ENCODE measurements at places on chromosomes 6 and 20.

- DNase-seq: peak; percentile 45
Measured at GRCh38 chr20:478949-479429, 16.7 kb upstream of the TBC1D20 start.

DNA sequence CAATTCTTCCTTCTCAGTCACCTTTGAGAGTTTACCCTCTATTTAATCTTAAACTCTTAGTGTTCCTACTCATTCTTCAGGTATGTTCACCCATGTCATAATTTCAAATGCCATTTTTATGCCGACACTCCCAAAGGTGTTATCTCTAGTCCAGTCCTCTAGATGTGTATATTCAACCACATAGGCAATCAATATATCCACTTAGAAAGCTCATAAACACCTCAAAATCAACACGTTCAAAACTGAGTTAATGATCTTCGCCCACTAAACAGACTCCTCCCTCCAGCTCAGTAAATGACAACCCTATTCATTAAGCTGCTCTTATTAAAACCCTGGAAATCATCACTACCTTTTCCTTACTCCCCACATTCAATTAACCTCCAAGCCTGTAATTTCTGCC, 6.4 kb downstream of the OSTM1 start:
- DNase-seq: no peak

GRCh38 chr6:84539122-84539856, 225.1 kb downstream of the TBX18 start:
- no peak for DNase-seq

GRCh38 chr6:71375676-71376075, 87.1 kb downstream of the OGFRL1 start:
- no peak for DNase-seq

DNA sequence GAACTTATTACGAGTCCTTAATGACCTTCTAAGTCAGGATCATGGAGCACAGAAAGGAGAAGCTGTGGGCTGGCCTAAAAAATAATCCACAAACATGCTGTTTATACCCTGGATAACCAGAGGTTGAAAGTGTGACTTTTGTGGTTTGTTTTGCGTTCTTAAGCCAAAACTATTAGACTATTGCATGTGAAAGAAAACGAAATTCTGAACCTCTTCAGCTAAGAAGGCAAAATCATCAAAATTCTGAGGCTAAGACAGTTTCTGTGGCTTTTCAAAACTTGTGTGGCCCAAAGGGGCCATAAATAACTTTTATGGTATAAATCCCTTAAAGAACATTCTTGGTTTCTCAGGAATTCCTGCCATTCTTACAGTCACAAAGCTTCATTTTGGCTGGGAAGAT, 251.0 kb downstream of the UST start:
- DNase-seq: peak; percentile 90

GRCh38 chr20:34260208-34260942, 19.2 kb downstream of the ASIP start:
- peak; percentile 18 for DNase-seq

DNA sequence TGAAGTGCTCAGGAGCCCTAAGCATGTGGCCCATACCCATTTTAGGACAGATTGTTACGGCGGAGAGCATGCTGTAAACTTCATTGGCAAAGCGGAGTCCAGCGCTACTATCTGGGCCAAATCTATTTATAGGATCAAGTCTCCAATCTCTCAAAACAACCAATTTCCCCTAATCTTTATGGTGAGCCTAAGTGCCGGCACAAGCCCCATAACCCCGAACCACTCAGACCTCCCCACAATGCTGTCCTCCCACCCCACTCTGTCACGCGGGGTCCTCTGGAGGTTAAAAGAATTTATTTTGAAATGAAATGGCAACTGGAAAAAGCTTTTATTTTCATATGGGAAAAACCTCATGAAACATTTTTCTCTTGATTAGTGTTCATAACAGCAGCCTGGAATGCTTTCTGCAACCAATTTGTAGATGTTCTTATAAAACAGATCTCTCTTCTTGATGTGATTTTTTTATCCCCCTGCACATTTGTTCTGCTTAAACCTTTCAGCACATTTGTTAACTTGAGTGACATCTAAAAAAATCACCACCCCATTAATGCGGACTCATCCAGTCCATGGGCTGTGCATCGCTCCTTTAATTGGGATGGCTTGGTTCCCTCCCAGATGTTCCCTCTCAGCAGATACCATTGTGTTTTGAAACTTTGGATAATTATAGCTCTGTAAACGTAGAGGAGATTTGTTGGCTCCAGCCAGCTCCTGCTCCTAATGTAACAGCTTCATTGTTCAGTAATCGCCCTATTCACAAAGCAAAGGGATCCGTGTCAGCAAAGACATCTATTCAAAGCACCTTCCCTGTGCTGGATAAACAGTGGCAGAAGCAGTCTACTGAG, 323.6 kb downstream of the CD83 start:
- DNase-seq: peak; percentile 83

- no peak for DNase-seq
Measured at GRCh38 chr6:39083231-39083634, 31.8 kb downstream of the SAYSD1 start.

- DNase-seq: no peak
Measured at GRCh38 chr6:98946879-98947410, 801 bp downstream of the FBXL4 start.

- peak; percentile 77 for DNase-seq
Measured at GRCh38 chr20:47274401-47275108, 81.9 kb downstream of the ZMYND8 start.

DNA sequence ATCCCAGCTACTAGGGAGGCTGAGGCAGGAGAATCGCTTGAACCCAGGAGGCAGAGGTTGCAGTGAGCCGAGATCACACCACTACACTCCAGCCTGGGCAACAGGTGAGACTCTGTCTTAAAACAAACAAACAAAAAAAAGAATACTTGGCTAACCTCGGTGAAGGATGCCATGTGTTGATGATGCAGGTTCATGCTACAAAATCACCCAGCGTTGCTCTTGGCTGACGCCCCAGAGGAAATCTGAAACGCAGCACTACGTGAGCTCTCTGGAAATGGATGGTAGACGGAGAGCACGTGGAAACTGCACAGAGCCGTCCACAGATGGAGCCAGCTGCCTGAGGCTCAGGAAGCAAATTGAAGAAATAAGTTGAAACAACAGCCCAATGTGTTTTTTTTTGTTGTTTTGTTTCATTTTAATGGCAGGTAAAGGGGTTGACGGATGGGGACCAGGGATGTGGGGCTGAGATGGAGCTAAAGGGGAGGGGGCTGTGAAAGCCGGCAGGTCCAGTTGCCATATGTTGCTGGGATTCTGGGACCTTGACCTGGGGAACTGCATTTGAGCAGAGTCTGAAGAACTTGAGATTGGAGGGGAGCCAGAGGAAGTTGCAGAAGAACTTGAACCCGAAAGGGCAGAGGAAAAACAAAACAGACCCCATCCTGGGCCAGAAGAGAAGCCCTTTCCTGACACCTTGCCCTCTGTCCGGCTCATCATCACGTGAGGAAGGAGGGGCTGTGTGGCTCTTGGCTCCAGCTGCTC, 12.8 kb upstream of the MANBAL start:
- peak; percentile 41 for DNase-seq

DNA sequence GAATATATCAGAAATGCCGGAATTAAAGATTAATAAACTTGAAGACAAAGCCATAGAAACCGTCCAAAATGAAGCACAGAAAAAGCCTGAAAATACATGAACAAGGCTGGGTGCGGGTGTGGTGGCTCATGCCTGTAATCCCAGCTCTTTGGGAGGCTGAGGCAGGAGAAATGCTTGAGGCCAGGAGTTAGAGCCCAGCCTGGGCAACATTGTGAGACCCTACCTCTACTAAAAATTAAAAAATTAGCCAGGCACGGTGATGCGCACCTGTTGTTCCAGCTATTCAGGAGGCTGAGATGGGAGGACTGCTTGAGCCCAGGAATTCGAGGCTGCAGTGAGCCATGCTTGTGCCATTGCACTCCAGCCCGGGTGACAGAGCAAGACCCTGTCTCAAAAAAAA, 32.9 kb downstream of the REV3L start:
- DNase-seq: no peak

- DNase-seq: no peak
Measured at GRCh38 chr6:142843361-142843760, 101.6 kb downstream of the HIVEP2 start.

GRCh38 chr20:24381886-24382285, 87.5 kb upstream of the SYNDIG1 start:
- DNase-seq: no peak

DNA sequence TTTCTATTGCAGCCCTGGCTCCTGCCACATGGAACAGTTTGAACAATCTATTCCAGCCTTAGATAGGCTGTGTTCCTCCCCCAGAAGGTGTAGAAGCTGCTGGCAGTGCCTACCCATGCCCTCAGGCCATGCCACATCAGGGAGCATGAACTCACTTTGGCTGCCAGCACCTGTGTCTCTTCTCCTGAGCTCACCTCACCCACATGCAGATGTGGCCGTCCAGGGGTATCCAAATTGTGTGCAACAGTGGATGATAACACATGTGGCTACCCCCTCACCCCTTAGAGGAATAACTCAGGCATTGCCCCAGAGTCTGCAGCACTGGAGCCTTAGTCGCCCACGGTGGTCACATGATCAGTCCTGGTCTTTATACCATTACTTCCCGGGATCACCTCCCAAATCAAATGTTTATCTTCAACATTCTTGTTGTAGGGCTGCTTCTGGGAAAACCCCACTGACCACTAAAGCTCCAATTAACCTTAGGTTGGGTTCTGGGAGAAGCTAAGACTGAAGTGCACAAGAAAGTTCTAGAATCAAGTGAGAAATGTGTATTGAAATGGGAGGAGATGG, 110.4 kb downstream of the BANF2 start:
- no peak for DNase-seq

GRCh38 chr20:45951925-45952834, 17.7 kb downstream of the PCIF1 start:
- no peak for DNase-seq

DNA sequence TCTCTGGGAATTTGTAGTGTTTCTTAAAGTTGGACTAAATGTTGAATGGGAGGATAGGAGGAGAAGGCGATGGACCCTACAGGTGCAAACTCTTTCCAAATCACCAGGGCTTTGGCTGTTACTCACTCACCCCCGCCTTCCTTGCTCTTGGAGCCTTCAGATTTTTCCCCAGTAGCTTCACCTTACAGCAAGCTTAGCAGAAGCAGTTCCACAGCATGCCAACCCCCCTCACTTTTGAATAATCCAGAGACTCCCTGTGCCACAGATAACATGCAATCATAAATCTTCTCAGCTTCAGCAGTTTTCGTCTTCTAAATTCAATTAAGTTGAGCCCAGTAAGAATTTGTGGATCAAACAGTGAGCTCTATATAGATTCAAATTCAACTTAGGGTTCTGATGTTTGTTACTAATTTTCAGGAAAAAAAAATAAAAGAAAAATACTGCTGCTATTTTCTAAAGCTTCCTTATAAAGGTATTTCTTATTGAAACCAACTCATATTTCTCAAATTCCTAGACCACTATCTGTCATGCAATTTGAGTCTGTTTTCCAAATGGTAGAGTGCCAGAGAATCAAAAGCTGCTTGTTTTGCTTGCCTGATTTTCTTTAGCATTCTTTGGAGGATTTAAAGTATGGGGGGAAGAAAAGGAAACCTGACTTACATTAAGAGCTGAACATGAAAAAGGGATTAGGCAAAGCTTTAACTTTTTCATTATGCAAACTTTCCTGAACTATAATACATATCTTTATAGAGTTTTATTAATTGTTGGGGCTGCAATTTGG, 166.4 kb downstream of the EYA4 start:
- DNase-seq: no peak

DNA sequence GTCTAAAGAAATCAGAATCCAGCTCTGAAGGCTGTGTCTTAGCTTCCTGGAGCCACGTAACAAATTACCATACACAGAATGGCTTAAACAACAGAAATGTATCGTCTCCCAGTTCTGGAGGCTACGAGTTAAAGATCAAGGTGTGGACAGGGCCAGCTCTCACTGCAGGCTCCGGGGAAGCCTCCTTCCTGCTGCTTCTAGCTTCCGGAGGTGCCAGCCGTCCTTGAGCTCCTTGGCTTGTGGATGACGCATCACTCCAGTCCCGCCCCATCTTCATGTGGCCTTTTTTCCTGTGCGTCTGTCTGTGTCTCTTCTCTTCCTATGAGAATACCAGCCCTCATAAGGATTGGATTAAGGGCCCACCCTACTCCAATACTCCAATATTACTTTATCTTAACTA, 319.1 kb upstream of the QKI start:
- DNase-seq: no peak

- no peak for DNase-seq
Measured at GRCh38 chr6:1388630-1389368, 577 bp upstream of the FOXF2 start.

- DNase-seq: no peak
Measured at GRCh38 chr6:23073821-23074220, 504.5 kb downstream of the HDGFL1 start.

GRCh38 chr20:18360635-18361034, 72.3 kb downstream of the ZNF133 start:
- DNase-seq: no peak

DNA sequence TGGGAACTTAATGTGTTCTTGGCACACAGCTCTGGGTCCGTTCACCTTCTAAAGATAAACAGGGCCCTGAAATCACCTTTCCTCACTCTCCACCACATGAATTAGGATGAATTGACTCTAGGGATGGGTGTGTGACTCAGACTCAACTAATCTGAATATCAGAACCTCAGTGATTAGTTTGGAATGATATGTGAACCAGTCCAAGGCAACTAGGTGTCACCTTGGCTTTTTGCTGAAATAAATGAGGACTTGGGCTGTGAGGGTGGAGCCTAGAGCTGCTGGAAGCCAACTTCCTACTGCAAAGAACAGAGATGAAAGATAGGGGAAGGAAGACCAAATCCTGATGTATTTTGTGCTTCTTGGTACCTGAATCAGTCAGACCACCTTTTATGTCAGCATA, 132.0 kb upstream of the RNF24 start:
- no peak for DNase-seq

DNA sequence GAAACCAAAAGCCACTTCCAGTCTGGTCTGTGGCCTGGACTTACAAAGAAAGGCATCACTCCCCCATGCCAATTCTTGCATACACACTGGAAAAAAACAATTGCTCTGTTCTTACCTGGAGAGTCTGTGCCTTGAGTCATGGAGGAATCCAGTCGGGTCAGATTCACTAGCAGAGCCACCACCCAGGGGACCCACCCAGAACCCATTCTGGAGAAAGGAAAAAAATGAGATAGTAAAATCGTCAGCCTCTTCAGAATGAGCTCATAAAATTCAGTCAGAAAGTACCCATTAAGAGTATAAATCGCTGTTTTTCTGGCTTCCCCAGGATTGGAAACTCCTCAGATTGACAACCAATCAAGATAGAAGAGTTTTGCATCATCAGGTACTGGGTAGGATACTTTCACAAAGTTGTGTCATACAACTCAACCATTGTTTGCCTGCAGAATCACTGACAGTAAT, at the start of gene HLA-DOB:
Gene HLA-DOB (minus strand): TSS at position 257 of the 459 bp plus-strand sequence. CDS start 51 bp downstream, at position 206.
- DNase-seq: no peak

- no peak for DNase-seq
Measured at GRCh38 chr20:25865715-25866656, 169.3 kb upstream of the ZNF337 start.

- DNase-seq: no peak
Measured at GRCh38 chr20:64049060-64049877, at the start of gene SOX18. SOX18 (minus strand) TSS chr20:64049639; CDS start chr20:64049516, 123 bp downstream.

- peak; percentile 99 for DNase-seq
Measured at GRCh38 chr20:25237610-25238318, 10.1 kb upstream of the PYGB start.

All from fibroblast of skin of left biceps (primary cell).